Dermis lymphatic vessel endothelial cell (primary cell): ENCODE measurements at places on chromosomes 1 and 21. TPM values are rescaled to one million over a fixed set of nuclear protein-coding genes. Genes with fewer than 3 reads are reported as not detected.

PRRX1 gene
- 0.17 and 1.3 TPM in 2 replicates for total RNA-seq

HLX gene
- 5.2 and 19.8 TPM in 2 replicates for total RNA-seq

NR0B2 gene
- not detected in 2 replicates for total RNA-seq

PLEKHO1 gene
- total RNA-seq, result 37.2 and 41.7 TPM in 2 replicates

INSRR gene
- not detected in 2 replicates for total RNA-seq

PYGO2 gene
- 5.3 and 5.4 TPM in 2 replicates for total RNA-seq

C8A gene
- total RNA-seq, result not detected in 2 replicates

ZSCAN20 gene
- total RNA-seq, result 6.6 and 7.6 TPM in 2 replicates

ALG14 gene
- total RNA-seq, result 1.5 and 2.3 TPM in 2 replicates

GPR3 gene
- total RNA-seq, result 0.09 and 0.22 TPM in 2 replicates

TAS1R1 gene
- total RNA-seq, result not detected in 2 replicates

CCDC190 gene
- 0.11 TPM in 1 of 2 replicates, not detected in the other for total RNA-seq

PERM1 gene
- total RNA-seq, result not detected in 2 replicates

SPATA21 gene
- total RNA-seq, result not detected in 2 replicates

OLFM3 gene
- total RNA-seq, result not detected in 2 replicates

PLEKHN1 gene
- total RNA-seq, result 0.11 and 0.17 TPM in 2 replicates

OR2T29 gene
- not detected in 2 replicates for total RNA-seq

EDEM3 gene
- 58.0 and 71.9 TPM in 2 replicates for total RNA-seq

SEC16B gene
- 0.54 and 0.60 TPM in 2 replicates for total RNA-seq

CELA2B gene
- total RNA-seq, result not detected in 2 replicates

TTC39A gene
- 2.9 and 3.0 TPM in 2 replicates for total RNA-seq

SPRR1A gene
- total RNA-seq, result not detected in 2 replicates

SNX7 gene
- 30.3 and 34.1 TPM in 2 replicates for total RNA-seq

RAB7B gene
- total RNA-seq, result under 0.01 TPM in 1 of 2 replicates, not detected in the other

ZNF593OS gene
- total RNA-seq, result 0.11 TPM in 1 of 2 replicates, not detected in the other

MIER1 gene
- total RNA-seq, result 28.4 and 29.9 TPM in 2 replicates

LMOD1 gene
- 0.11 TPM in 1 of 2 replicates, not detected in the other for total RNA-seq

SLAMF8 gene
- under 0.01 TPM in 1 of 2 replicates, not detected in the other for total RNA-seq

TMIGD3 gene
- not detected in 2 replicates for total RNA-seq

OR2G2 gene
- total RNA-seq, result not detected in 2 replicates

SPRR4 gene
- not detected in 2 replicates for total RNA-seq

INKA2 gene
- total RNA-seq, result 4.7 and 6.6 TPM in 2 replicates

ARPC5 gene
- total RNA-seq, result 115 and 187 TPM in 2 replicates

TLR5 gene
- 0.33 and 0.43 TPM in 2 replicates for total RNA-seq

NBPF4 gene
- total RNA-seq, result not detected in 2 replicates

IL19 gene
- not detected in 2 replicates for total RNA-seq

BSDC1 gene
- total RNA-seq, result 38.0 and 47.8 TPM in 2 replicates

S100A12 gene
- not detected in 2 replicates for total RNA-seq

GOLT1A gene
- not detected in 2 replicates for total RNA-seq

VSIG8 gene
- not detected in 2 replicates for total RNA-seq

CD101 gene
- total RNA-seq, result 0.76 and 0.95 TPM in 2 replicates

RIPK4 gene
- total RNA-seq, result 0.26 and 0.76 TPM in 2 replicates

GABPB2 gene
- total RNA-seq, result 5.6 and 10.0 TPM in 2 replicates

CRNN gene
- total RNA-seq, result not detected in 2 replicates

MCOLN2 gene
- total RNA-seq, result under 0.01 TPM in 1 of 2 replicates, not detected in the other

JAM2 gene
- total RNA-seq, result under 0.01 TPM in 1 of 2 replicates, not detected in the other

MXRA8 gene
- 0.09 and 0.98 TPM in 2 replicates for total RNA-seq

TIE1 gene
- total RNA-seq, result 962 and 1,146 TPM in 2 replicates

SPRR1B gene
- not detected in 2 replicates for total RNA-seq

OPRD1 gene
- total RNA-seq, result under 0.01 TPM in 1 of 2 replicates, not detected in the other

TSPEAR gene
- total RNA-seq, result 0.26 and 0.54 TPM in 2 replicates

LIN28A gene
- total RNA-seq, result not detected in 2 replicates

RRAGC gene
- 17.9 and 22.4 TPM in 2 replicates for total RNA-seq

GABRD gene
- 0.86 and 1.3 TPM in 2 replicates for total RNA-seq

OLIG2 gene
- total RNA-seq, result not detected in 2 replicates

MAP1LC3C gene
- total RNA-seq, result not detected in 2 replicates

ESPN gene
- 0.22 and 0.69 TPM in 2 replicates for total RNA-seq

LPAR3 gene
- 0.09 and 0.11 TPM in 2 replicates for total RNA-seq

CNIH3 gene
- total RNA-seq, result 1.8 and 2.3 TPM in 2 replicates
